ENCODE measurements at places on chromosomes 5 and 9.

DNA sequence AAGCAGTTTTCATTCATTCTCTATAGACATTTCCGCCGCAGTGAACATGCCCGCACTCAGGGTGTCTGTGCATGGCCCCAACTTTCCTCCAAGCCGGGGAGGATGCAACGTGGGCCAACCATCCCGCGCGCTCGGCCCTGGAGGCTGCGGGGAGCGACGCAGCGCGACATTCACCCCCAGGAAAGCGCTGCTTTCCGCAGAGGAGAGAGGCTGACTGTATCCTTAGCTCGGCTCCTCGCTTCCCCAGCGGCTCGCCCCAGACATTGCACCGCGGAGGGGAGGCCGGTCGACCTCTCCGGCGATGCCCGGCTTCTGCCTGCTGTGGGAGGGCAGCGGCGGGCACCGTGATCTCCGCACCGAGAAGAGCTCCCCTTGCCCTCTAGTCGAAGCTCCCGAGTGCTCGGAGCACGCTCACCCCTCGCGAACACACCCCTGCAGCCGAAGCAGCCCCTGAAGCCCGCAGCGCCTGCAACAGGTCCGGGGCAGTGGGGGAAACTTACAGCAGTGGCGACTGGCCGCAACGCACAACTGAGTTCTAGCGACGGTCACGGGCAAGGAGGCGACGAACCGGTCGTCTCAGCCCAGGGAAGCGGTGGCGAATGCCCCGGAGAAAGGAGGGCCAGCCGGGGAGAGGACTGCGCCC lies 600 bp downstream of the ENC1 start:
- DNase-seq: peak; percentile 46

DNA sequence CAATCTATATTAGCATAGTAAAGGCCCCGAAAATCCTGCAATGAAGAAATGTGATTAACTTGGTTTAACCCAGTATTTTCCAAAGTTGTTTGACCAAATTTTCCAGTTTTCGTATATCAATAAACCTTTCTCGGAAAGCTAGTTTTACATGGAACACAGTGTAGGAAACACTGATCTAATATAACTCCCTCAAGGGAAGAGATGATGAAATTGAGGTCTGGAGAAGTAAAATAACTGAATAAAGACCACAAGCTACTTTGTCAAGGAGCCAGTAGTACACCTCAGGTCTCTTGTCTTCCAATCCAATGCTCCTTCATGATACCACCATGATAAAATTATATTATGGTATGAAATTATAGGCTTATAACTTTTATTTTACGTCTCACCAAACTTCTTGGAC lies 118.1 kb upstream of the TARS1 start:
- no peak for DNase-seq

GRCh38 chr9:120478208-120478607 lies 101.8 kb downstream of the CDK5RAP2 start:
- no peak for DNase-seq

DNA sequence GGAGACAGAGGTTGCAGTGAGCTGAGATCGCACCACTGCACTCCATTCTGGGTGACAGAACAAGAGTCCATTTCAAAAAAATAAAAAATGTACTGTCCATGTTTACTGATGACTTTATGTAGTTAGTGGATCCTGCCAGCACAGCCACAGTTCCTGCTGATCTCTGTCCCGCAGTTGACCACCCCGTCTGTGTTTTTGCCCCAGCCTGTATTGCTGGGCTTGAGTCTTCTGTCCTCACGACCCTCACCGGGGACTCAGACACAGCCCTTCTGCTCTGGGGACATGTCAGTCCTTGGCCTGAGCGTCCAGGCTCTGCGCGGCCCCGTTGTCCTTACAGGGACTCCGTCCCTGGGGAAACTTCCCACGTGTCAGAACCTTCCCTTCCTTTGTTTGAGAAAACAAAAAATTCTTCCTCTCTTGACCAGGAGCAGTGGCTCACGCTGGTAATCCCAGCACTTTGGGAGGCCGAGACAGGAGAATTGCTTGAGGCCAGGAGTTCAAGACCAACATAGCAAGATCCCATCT lies 14.5 kb downstream of the SURF6 start:
- no peak for DNase-seq

DNA sequence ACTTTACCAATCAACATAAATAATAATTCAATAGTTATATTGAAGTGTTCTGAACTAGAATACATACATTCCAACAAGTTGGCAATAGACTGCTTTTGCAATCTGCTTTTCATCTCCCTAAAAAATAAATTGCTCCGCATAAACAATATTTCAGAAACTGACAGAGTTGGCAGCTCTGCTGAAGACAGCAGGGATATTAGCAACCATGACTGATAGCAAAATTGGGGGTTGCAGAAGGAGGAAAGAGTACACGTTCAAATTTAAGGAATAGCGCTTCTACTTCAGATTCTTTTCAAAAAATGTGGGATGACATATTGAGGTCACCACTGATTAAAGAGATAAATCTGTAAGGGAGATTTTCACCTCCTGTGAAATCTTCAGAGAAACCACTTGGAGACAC lies 521.2 kb downstream of the DTWD2 start:
- DNase-seq: no peak

- DNase-seq: no peak
Observed at GRCh38 chr9:99509900-99510535, 287.9 kb downstream of the SEC61B start.

DNA sequence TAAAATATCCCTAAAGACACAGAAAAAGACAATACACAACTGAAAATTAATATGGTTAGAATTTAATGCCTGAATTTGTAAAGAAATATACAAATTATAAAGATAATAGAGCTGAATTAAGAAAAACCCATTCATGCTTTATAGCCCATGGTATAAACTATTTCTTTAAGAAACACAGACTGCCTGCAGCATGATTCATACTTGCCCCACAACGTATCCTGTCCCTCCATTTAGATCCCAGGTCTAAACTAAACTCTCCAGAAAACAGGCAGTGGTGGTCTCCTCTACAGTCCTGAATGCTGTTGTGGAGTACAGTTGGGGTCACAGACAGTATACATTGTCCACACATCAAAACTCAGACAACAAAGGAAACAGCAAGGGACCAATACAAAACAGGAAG lies 24.8 kb downstream of the IL6ST start:
- DNase-seq: no peak

DNA sequence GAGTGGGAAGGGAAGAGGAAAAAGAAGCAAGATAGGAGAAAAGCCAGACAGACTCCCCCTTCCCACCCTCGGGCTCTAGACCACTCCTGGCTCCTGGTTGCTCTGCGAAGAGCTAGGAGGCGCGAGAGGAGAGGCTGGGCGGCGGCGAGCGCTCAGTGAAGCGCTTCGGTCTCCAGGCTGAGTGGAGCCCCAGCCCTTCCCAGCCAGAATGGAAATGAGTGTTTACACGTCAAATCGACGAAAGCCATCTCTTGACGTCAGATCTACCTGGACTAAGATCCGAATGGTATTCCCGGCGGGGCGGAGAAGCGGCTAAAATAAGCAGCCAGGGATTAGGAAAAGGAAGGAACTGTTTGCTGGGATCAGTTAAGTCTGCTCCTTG lies at the start of gene PCSK1:
Gene PCSK1, minus strand, starts transcription at position 183 of the 382 bp plus-strand sequence. CDS start 206 bp downstream, outside the sequence.
- no peak for DNase-seq

- DNase-seq: no peak
Observed at GRCh38 chr5:172166030-172166826, 21.8 kb downstream of the STK10 start.

GRCh38 chr5:131754363-131754762 lies 42.5 kb downstream of the FNIP1 start:
- DNase-seq: no peak

DNA sequence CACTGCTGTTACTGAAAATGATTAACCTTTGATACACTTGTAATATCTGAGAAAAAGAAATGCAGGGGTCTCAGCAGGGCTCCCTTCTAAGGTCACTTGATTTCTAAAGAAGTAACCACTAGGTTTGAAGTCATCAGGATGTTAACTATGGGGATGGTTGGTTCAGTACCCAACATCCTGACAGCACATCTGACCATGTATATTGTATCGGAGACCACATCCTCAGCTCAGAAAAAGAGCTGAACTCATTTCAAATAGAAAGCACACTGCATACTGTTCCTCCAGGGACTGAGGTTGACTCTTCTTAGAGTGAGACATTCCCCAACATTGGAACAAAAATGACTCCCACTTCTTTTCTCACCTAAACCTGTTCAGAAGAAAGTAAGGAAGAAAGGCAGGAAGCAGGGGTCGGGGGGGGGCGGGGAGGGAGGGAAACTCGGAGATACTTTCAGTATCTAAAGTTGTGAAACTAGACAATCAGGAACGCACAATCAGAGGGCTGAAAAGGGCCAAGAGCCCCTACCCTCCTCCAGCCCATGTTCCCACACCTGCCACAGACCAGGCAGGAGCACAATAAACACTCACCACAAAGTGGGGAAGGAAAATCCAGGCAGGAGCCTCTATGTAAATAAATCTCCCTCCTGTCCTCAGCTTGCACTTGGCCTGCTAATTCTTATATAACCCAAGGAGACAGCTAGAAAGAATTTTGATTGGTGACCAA lies 730 bp upstream of the GZMA start:
- DNase-seq: no peak

DNA sequence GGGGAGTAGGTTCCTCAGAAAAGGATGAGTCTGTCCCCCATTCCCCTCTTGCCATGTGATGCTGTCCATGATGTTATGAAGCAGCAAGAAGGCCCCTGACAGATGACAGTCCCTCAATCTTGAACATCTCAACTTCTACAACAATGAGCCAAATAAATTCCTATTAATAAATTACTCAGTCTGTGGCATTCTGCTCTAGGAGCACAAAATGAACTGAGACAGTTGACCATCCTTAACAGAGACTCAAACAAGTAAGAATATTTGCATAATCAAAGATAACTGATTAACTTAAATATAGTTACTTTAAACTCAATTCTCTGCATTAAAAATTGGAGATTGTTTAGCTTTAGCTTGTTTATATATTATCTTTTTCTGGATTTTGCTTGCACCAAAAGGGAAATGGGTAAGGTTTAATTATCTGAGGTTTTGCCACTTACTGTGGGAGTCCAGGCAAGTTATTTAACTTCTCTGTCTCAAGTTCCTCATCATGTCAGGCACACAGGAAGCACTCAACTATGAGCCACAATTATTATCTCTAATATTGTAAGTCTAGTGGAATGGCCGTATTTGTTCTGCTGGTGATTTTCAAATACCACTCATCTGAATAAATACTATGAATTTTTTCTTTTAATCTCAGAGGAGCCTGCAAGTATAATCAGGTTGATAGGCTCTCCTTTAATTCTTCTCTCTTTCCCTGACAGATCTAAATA lies 162.9 kb downstream of the TSSK1B start:
- no peak for DNase-seq

DNA sequence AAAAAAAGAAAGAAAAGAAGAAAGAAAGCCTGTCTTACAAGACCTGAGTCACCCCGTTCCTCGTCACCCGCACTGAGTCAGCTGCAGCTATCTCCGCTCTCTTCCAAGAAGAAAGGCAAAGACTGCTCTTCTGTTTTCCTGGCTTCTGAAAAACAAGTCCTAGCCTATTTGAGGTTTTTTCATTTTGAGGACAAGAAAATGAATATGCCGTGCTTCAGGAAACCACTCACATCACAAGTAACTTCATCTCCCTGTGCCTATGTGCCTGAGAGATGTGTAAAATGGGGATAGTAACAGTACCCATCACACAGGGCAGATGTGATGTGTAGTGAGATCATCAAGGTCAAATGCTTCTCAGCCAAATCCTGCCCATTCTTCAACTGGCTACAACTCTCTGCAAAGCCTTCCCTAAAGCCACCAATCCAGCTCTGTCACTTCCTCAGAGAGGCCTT lies 78.4 kb downstream of the GLDC start:
- no peak for DNase-seq

GRCh38 chr5:652023-652515 lies 39.9 kb downstream of the CEP72 start:
- no peak for DNase-seq

- no peak for DNase-seq
Observed at GRCh38 chr5:5644249-5644648, 221.8 kb downstream of the ICE1 start.

- no peak for DNase-seq
Observed at GRCh38 chr9:110655754-110656641, 12.6 kb upstream of the MUSK start.

DNA sequence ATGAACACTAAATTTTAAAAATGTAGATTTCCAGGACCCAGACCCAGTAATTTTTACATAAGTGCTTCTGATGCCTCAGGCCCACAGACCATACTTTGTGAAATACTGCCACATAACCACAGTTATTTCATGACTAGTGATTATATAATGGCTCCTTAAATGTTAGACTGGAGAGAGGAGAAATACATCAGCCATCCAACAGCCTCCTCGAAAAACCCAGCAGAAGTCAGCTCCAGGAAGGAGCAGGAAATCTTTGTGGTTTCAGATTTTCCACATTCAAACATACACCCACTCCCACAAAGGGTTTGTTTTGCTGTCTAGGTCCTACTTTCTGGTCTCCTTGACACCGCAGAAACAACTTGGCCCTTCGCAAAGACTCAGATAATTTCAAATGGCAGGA lies 455.2 kb downstream of the DTWD2 start:
- DNase-seq: no peak

GRCh38 chr5:39231705-39232525 lies 12.6 kb upstream of the FYB1 start:
- DNase-seq: no peak

DNA sequence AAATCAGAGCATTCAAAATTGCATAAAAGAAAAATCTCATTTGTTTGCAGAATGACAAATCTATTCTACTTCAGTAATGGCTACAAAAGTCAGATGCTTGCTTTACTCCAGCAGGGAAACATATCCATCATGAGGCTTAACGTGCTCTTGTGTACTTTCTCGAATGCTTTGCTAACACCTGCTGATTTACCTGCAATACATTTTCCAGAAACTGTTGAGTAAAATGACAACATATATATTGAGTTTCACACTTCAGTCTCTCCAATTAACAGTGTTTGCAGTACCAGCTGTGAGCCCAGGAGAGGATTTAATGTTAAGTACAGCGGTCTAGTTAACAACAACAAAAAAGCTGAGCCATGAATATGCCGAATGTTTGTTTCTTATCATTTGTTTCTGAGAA lies 391.5 kb upstream of the SMC2 start:
- DNase-seq: no peak

- DNase-seq: no peak
Observed at GRCh38 chr9:68887232-68887631, 126.7 kb downstream of the PRKACG start.

DNA sequence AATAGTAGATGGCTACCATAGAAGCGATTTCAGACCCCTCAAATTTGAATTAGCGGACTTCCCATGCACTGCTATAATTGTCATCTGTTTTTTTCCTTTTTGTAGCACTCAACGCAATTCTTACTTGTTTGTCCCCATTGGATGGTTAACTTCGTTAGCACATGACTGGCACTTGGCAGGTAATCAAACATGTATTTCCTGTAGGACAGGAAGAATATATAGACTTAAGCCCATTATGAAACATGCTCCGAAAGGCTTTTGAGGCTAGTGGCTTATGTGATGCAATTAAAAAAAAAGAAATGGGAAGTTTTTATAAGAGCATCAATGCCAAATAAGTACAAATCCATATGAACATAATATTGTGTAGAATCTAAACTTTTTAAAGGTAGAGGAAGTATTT lies 301.2 kb downstream of the PSAT1 start:
- no peak for DNase-seq

DNA sequence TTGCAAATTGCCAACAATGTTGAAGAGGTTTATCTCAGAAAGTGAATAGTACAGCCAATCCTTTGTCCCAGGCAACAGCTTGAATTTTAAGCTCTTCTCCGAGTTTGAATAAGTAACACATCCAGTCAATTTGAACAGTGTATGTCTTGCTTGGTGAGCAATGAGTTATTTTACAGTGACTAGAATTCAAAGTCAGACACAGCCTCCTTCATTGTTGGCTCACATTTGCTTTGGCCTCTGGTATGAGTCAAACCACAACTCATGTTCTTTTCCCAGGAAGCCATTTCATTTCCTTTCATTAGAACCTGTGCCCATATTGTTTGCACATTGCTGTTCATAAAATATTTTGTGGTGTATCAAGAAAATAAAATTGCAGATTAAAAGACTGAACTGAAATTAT lies 622.0 kb upstream of the DAB2 start:
- no peak for DNase-seq

All from kidney (tissue), 22 donors.